ENCODE measurements at places on chromosomes 2 and 18.

DNA sequence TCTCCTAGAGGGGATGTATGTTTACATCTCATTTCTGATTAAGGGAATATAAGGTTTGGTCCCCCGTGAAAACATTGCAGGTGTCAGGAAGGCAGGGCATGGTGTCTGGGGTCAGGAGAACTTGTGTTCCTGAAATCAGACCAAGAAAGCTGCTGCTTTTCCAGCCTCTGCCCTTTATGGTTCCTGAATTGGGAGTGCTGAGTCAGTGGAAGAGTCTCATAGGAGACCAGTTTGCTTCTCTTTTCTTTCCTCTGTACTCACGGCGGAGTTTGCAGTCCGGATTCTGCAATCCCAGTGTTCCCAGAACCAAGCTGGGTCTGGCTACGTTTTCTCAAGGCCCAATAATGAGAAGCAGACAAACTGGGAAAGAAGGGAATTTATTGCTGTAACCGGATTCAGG, 5.1 kb upstream of the MARCO start:
- DNase-seq = no peak

DNA sequence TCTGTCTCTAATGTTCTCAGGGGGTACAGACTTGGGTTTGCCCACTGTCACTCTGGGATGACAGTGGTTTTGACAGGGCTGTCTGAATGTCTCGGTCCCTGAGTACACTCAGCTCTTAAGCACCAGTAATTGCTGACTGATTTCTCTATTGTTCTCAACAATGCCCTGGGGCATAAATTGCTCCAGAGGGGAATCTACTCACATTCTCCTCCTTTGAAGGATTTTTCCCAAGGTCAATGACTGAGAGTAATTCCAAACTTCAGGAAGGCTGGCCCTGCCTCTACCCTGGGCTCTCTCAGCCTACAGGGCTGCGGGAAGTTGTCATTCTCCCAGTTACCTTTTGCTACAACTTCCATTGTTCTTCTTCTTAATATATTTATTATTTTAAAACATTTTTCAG, 36.5 kb downstream of the MC2R start:
- DNase-seq = no peak

GRCh38 chr2:213261715-213262114, 22.5 kb upstream of the SPAG16 start:
- no peak for DNase-seq

DNA sequence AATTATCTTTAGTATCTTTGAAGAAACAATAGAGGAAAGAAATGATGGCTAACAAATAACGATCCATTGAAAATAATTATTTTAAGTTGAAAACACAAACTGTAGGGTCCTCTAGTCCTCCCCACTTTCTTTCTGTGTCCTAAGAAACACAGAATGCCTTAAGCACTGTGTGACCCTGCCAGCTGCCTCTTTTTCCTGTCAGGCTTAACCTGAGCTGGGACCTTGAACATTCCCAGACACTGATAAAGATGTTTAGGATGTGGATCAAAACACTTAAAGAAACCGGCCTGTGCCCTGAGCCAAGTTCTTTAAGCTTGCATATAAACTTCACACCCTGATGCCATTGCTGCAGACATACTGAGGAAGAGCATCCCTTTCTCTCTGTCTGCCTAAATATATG, 755.4 kb upstream of the VRK2 start:
- no peak for DNase-seq

DNA sequence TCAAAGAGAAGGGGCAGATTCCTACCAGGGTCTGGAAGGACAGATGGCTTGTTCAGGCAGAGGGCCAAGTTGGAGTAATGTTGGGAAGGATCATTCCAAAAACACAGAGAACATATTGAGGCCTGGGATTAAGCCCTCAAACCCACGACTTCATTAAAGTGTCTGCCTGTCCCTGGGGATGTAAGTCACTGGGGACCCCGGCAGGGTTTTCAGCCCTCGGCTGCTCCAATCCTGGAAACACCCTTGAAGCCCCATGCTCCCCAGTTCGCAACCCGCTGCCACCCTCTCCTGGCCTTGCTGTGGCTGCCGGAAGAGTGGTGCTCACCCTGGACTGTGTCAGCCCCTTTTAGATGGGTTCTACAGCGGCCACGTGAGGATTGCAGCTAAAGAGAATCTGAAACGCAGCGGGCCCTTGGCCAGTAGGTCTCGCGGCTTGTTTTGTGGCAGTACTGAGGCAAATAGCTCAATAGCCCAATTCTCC, 79.9 kb downstream of the EPAS1 start:
- no peak for DNase-seq

DNA sequence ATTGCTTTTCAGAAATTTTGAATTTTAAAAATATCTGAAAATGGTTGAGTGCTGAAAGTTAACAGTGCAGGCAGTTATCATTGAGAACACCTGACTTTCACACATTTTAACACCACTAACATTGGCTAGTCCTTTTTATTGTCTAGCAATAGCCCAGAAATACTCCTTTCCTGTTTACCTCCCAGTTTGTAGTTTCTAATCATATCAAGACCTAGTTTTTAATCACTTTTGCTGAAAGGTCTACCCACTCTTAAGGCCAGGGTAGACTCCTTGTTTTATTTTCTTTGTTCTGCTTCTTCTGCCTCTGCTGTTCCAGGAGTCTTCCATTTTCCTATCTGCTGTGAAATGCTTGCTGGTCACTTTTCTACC, 72.1 kb downstream of the UBE2E3 start:
- DNase-seq = no peak

DNA sequence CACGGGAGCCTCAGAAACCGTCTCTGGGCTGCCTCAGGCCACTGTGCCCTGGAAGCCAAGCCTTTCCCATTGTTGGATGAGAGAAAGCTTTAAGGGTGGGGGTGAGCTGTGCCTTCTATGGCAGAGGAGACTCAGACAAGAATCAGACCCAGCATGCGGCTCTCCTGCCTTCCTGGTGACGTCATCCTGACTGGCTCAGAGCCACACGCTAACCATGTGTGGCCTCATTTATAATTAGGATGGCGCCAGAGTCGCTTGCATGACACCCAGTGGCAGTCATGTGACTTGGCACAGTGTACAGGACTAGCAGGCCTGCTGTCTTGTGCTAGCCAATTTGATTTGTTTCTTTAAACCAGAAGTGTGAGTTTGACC, 99.1 kb downstream of the SH3BP4 start:
- DNase-seq = peak; percentile 65

DNA sequence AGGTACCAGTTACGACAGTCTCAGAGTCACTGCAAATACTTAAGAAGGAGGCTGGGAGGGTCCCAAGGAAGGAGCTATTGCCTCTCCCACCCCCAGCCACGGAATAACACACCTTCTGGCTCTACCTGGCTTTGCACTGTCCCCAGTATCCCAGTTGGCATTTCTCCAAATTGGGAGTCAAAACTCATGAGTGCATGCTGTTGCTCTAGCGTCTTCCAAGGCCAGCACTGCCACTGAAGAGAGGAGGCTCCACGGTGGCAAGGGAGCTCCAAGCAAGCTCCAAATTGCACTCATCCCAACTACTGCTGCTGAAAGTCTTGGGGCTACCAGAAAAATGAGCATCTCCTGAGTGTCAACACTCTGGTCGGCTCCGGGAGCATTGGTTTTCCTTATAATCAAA, 1.6 kb downstream of the SCTR start:
- DNase-seq = no peak

DNA sequence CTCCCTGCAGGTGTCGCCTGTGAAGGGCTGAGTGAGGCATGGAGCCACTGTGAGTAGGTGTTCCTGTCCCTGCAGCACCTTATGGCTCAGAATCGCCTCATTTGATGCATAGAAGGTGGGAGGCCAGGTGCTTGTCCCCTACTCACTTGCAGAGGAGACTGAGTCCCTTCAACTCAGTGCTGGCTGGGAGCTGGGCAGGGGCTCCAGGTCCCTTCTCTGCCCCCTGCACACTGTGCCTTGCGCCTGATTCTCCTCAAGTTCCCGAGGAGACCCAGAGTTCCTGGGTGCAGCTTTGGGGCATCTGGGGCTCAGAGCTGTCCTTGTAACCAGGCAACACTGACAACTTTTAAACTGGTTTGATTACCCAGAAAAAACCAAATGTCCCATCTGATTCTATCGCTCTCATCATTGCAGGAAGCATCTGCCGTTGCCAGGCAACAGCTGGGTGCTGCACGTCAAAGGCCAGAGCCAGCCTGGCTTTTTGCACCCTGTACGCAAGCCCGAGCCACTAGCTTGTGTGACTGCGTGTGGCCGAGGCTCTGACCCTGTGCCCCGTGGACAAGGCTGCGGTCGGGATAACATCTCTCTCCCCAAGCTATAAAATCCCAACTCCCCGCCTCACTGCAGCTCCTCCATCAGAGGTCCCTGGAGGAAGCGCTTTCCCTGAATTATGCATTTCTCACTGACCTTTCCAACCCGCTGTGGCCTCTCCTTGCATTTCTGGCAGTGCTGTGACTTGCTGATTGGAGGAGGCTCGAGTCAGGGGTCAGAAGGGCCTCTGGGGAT, 130.8 kb upstream of the HDAC4 start:
- no peak for DNase-seq

- no peak for DNase-seq
Observed at GRCh38 chr2:143928613-143929012, 591.3 kb downstream of the ZEB2 start.

- peak; percentile 47 for DNase-seq
Observed at GRCh38 chr2:199404841-199405240, 52.9 kb downstream of the SATB2 start.

- DNase-seq = no peak
Observed at GRCh38 chr2:235083822-235084221, 132.0 kb downstream of the SH3BP4 start.

- no peak for DNase-seq
Observed at GRCh38 chr18:2919600-2919999, 72.8 kb downstream of the EMILIN2 start.

- DNase-seq = no peak
Observed at GRCh38 chr2:189253836-189254235, 74.3 kb upstream of the COL5A2 start.

- peak; percentile 83 for DNase-seq
Observed at GRCh38 chr2:237264480-237265219, 149.3 kb downstream of the COL6A3 start.

GRCh38 chr2:69099541-69099940, 86.6 kb downstream of the ANTXR1 start:
- DNase-seq = peak; percentile 27

GRCh38 chr2:73110168-73111072, 2.3 kb downstream of the RAB11FIP5 start:
- DNase-seq = no peak

GRCh38 chr2:85452237-85452636, 33.7 kb downstream of the SH2D6 start:
- DNase-seq = no peak

DNA sequence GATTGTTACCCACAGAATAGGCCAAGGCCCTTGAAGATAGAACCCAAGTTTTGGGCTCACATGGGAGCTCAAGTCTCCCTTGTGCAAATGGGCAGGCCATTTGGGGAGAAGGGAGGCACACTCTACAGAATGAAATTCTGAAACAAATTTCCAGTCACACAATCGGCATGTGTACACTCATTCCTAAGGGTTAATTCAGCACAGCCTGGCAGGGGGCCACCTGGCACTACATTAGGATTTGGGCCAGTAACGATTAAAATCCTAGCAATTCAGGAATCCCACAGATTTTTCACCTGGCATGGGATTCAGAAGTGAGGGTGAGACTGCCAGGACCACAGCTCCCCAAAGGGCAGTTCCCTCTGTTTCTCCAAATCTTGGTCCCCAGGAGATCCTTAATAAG, 46.4 kb downstream of the BMP10 start:
- DNase-seq = no peak

GRCh38 chr2:167943897-167944296, 303.5 kb downstream of the STK39 start:
- peak; percentile 36 for DNase-seq

GRCh38 chr18:59621027-59621426, 76.2 kb downstream of the CCBE1 start:
- DNase-seq = no peak

GRCh38 chr2:143802242-143802641, 673.0 kb downstream of the ARHGAP15 start:
- peak; percentile 16 for DNase-seq

GRCh38 chr2:239155806-239156480, 244.9 kb downstream of the HDAC4 start:
- no peak for DNase-seq

DNA sequence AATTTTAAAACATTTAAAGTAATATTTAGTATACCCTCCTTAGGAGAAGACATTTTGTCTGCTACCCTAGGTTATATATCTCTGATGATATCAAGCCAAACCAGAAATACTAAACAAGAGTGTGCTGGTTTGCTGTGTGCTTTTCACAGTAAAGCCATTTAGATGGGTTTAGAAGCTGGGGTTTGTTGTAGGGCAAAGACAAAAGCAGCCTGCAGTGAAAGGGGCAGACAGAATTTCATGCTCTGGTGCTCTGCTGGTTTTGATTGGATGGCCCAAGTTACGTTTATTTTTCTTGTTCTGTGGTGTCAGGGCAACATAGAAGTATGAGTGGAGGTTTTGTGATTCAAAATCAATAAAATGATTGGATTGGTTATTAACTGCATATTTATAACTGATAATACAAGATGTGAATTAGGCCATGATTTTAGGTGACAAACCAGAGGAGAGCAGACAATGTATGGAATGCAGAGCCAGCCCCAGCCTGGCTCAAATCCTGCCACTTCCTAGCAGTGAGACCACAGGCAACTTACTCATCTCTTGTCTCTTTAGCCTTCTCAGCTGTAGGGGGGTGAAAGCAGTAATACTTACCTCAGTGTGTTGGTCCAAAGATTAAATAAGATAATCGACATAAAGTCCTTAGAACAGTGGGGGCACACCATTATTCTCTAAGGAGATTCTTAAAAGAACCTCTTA, 30.9 kb upstream of the IER3IP1 start:
- no peak for DNase-seq

DNA sequence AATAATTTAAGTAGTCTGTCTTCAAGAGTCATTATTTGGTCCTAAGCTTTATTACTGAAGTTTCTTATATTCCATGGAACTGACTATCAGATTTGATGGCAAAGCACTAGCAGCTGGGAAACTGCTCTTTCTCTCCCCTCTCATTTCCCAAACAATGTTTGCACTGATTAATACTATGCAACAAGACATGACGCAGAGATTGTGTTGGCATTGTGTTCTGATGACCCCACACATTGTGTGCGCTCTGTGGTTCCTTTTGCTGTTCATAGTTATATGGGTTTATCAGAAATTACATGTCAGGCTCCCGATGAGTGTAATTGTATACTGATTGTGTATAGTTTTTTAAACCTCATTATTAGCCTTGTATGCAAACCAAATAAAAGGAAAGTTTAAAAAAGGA, 331.6 kb upstream of the FANCL start:
- no peak for DNase-seq

DNA sequence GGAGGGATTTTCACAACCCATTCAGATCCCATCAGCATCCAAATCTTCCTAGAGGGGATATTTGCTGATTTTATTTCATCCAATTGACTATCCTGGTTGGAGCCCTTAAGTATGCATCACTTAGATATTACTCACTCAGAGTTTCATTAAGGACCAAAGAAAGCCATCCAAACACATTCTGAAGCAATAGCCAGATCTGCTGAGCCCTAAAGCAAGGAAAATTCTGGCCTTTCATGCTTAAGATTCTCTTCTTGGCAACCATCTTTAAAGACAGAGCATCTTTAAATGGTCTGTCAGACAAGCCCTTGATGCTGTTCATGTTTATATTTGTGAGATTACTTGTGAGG, 40.9 kb upstream of the C1D start:
- DNase-seq = peak; percentile 15

GRCh38 chr18:59909289-59910036, 9.7 kb downstream of the PMAIP1 start:
- DNase-seq = no peak

- no peak for DNase-seq
Observed at GRCh38 chr2:239202343-239202742, 198.5 kb downstream of the HDAC4 start.
